ENCODE measurements at places on chromosomes 7 and 10. TPM values are rescaled to one million over a fixed set of nuclear protein-coding genes. Genes with fewer than 3 reads are reported as not detected.

- peak; percentile 34 for DNase-seq
- H3K27ac ChIP-seq, result no peak overlapping the region
- H3K4me1 ChIP-seq, result peaks cover 8% of the 10 kb centered on the region
- H3K4me3 ChIP-seq, result no peak overlapping the region
- H3K27me3 ChIP-seq, result no peaks in the 10 kb centered on the region
Observed at GRCh38 chr10:13792006-13792405, 205.2 kb downstream of the PRPF18 start.

- H3K4me3 ChIP-seq, result peak overlapping the region; percentile 16
- H3K27me3 ChIP-seq, result no peaks in the 10 kb centered on the region
- DNase-seq, result no peak
- no peaks in the 10 kb centered on the region for H3K36me3 ChIP-seq
- H3K4me1 ChIP-seq, result no peaks in the 10 kb centered on the region
- H3K27ac ChIP-seq, result no peak overlapping the region
Observed at GRCh38 chr10:118116362-118116714, 69.6 kb upstream of the RAB11FIP2 start.

GRCh38 chr10:22583683-22584082, 130.7 kb downstream of the PIP4K2A start:
- no peak overlapping the region for H3K4me3 ChIP-seq
- DNase-seq, result no peak
- no peaks in the 10 kb centered on the region for H3K36me3 ChIP-seq
- no peak overlapping the region for H3K27ac ChIP-seq
- H3K4me1 ChIP-seq, result no peaks in the 10 kb centered on the region

- no peak for DNase-seq
- peaks cover 5% of the 10 kb centered on the region for H3K4me1 ChIP-seq
- H3K4me3 ChIP-seq, result no peak overlapping the region
- H3K36me3 ChIP-seq, result no peaks in the 10 kb centered on the region
- no peak overlapping the region for H3K27ac ChIP-seq
Observed at GRCh38 chr10:34462056-34462455, 353.0 kb downstream of the PARD3 start.

DNA sequence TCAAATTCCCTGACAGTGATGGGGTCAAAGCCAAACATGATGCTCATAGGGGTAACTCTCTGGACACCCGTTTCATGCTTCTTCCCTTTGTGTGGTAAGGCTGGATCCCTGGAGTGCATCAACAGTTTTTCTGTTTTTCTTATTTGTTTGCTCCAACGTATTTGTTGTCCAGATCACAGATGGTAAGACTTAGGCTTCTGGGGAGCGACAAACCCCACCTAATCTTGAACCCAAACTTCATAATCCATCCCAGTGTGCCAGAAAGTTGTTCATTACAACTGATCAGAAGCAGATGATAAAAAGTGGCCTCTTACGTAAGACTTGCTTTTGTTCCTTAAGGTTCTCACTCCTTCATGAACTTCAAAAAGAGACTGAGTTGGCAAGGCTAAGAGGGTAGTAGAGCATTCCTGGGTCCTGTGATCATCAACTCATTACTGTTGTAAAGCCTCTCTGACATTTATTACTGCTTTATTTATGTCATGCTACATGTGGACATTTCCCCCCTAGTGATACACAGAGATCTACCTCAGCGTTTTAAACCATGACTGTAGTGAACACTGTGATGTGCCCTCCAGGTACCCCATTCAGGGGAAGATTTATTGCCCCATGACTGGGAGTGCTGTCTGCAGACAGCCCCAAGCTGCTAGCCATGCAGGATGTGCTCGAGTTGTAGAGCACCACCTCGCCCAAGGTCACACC, 125.6 kb downstream of the CCDC71L start:
- DNase-seq, result no peak
- H3K27me3 ChIP-seq, result no peaks in the 10 kb centered on the region
- no peak overlapping the region for H3K4me3 ChIP-seq
- H3K36me3 ChIP-seq, result no peaks in the 10 kb centered on the region
- no peak overlapping the region for H3K27ac ChIP-seq

Gene NME8
- total RNA-seq, result not detected

Gene TMEM178B
- total RNA-seq, result 1.3 TPM

Gene CRYGN
- not detected for total RNA-seq

- no peaks in the 10 kb centered on the region for H3K27me3 ChIP-seq
- no peak overlapping the region for H3K4me3 ChIP-seq
- no peaks in the 10 kb centered on the region for H3K36me3 ChIP-seq
- H3K27ac ChIP-seq, result no peak overlapping the region
- DNase-seq, result no peak
Observed at GRCh38 chr10:10685566-10685965, 332.1 kb upstream of the CELF2 start.

DNA sequence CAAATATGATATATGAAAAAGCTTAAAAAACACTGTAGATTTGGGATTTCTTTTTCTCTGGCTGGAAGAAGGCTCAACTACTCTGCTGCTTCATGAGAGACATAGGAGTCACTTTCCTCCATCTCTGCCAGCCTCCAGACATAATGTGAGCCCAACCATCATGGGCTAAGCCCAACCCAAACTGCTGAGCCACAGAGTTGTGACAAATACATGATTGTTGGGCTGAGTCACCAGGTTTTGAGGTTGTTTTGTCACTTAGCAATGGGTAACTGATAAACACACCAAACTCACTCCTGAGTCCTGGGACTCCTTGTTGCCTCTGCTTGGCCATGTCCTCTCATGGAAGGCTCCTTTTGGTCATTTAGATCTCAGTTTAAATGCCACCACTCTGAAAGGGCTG, 381.8 kb upstream of the FZD8 start:
- DNase-seq, result no peak
- H3K36me3 ChIP-seq, result no peaks in the 10 kb centered on the region
- H3K27ac ChIP-seq, result no peak overlapping the region
- no peak overlapping the region for H3K4me3 ChIP-seq
- no peaks in the 10 kb centered on the region for H3K27me3 ChIP-seq

DNA sequence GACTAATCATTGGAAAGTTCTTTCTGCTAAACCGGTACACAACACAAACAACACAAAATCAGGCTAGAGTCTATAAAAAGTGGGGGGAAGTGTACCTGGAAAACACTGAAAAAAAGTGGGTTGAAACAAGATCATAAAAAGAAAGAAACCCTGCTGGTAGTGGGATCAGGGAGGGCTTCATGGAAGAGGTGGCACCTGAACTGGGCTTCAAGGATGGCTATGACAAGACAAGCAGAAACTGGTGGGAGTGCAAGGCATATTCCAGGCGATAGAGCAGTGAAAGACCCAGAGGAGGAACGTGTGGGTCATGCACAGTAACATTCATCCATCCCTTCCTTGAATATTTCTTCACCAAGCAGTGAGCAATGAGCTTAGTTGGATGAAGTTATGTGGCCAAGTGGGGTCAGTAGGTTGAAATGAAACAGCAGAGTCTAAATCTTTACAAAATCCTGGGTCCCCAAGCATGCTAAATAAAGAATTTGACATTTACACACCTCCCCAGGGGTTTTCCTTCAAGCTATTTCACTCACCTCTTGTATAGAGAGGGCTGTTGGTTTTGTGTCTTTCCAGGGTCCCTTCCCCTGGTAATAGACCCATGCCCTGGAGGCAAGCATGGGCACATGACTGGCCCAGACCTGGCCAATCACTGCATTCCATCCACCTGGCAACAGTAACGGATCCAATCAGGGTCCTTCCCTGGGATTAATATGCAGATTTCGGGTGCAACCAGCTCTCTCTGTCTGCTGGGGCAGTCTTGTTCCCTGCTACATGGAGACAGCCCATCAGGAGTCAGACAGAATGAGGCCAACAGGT, 38.2 kb downstream of the SPOCK2 start:
- H3K4me1 ChIP-seq, result no peaks in the 10 kb centered on the region
- no peak overlapping the region for H3K4me3 ChIP-seq
- H3K27me3 ChIP-seq, result no peaks in the 10 kb centered on the region
- H3K36me3 ChIP-seq, result no peaks in the 10 kb centered on the region

DNA sequence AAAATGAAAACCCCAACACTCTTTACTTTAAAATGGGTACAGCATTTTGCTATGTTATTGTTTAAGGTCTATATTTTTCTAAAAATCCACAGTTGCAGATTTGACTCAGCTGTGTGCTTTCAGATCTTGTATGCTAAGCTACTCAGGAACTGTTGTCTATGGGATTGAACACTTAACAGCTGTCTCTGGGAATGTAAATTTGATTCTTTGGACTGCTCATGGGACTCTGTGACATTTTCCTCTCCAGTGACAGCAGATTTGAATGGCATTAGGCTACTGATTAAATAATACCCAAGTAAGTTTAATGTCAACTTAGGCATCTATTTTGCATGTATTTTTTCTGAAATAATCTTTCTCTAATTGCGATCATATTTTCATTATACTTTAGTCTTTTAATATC, 1.7 kb upstream of the CD36 start:
- H3K27me3 ChIP-seq, result no peaks in the 10 kb centered on the region
- H3K36me3 ChIP-seq, result no peaks in the 10 kb centered on the region
- peak overlapping the region; percentile 42 for H3K4me3 ChIP-seq
- no peak for DNase-seq

DNA sequence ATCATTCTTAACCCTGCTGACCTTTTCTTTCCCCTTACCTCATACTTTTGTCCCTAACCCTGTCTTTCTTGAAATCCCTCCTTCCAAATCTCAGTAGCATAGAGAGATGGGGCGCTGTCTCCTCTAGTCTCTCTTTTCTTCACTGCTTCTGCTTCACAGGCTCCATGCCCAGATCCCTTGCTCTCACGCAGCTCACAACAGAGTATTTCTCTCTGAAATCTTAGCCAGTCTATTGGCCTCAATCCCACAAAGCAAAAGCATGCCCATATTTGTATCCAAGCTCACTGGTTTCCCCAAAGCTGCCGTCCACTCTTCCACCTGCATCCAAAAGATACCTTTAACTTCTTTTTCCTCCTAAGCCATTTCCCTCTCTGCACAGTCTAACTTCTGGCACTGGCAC, 526.8 kb downstream of the PLXDC2 start:
- no peak for DNase-seq
- H3K27me3 ChIP-seq, result no peaks in the 10 kb centered on the region
- H3K27ac ChIP-seq, result no peak overlapping the region
- no peak overlapping the region for H3K4me3 ChIP-seq
- no peaks in the 10 kb centered on the region for H3K4me1 ChIP-seq
- no peaks in the 10 kb centered on the region for H3K36me3 ChIP-seq

- H3K27ac ChIP-seq, result no peak overlapping the region
- DNase-seq, result no peak
- no peaks in the 10 kb centered on the region for H3K27me3 ChIP-seq
- H3K36me3 ChIP-seq, result no peaks in the 10 kb centered on the region
- no peak overlapping the region for H3K4me3 ChIP-seq
Observed at GRCh38 chr7:23410446-23411183, 59.7 kb downstream of the IGF2BP3 start.

Gene WNT8B
- not detected for total RNA-seq

- no peaks in the 10 kb centered on the region for H3K36me3 ChIP-seq
- no peaks in the 10 kb centered on the region for H3K4me1 ChIP-seq
- H3K27ac ChIP-seq, result peak overlapping the region; percentile 87
- no peak for DNase-seq
Observed at GRCh38 chr7:12687718-12688171, 312 bp downstream of the ARL4A start.

Gene MLXIPL
- 107 TPM for total RNA-seq

- H3K27me3 ChIP-seq, result no peaks in the 10 kb centered on the region
- H3K36me3 ChIP-seq, result no peaks in the 10 kb centered on the region
- H3K27ac ChIP-seq, result no peak overlapping the region
- DNase-seq, result no peak
- no peaks in the 10 kb centered on the region for H3K4me1 ChIP-seq
Observed at GRCh38 chr7:95802270-95802669, 29.9 kb downstream of the DYNC1I1 start.

- no peak for DNase-seq
- H3K4me3 ChIP-seq, result no peak overlapping the region
Observed at GRCh38 chr10:59859570-59859969, 46.8 kb downstream of the CCDC6 start.

DNA sequence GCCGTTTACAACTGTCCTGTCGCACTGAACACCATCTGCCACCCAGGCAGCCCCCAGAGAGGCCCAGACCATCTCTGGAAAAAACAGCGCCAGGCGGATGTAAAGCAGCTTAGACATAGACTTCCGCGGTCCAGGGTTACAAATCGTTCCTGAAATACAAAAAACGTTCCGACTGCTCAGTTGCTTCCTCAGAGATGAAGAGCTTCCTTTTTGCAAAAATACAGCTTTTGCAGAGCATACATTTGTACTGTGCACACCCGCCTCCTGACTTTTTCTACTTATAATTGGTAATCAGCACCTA, 11.4 kb downstream of the DAGLB start:
- peaks cover 20% of the 10 kb centered on the region for H3K36me3 ChIP-seq
- H3K27me3 ChIP-seq, result no peaks in the 10 kb centered on the region
- DNase-seq, result no peak
- H3K4me3 ChIP-seq, result no peak overlapping the region
- peaks cover 48% of the 10 kb centered on the region for H3K4me1 ChIP-seq
- H3K27ac ChIP-seq, result peak overlapping the region; percentile 83

DNA sequence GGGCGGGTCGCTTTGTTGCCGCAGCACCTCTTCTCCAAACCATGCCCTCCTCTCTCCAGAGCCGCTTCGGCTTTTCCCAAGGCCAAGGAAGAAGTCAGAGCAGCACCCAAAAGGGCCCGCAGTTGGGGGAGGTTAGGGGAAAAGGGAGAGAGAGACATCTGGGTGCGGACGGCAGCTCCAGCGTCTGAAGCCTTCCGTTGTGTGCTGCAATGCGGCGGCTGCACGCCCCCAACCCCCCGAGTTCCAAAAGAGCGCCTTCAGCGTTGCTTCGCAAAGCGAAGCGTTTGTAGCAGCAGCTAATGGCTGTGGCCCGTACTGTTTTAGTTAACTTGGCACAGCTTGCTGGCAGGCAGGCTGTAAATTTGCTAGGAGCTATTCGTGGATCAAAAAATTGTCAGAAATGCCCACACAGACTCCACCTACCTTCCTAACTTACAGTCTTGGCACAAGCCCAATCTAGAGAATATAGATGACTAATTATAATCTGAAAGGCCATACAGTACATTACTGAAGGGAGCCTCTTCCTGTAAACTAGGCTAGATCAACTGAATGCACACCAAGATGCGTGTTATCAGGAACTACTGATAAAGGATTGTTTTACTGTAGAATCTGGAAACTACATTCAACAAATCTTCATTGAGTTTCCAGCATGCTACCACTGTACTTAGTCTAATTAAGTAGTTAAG, 1.1 kb upstream of the KBTBD2 start:
- H3K27ac ChIP-seq, result peak overlapping the region; percentile 95
- peak overlapping the region; percentile 67 for H3K4me3 ChIP-seq
- DNase-seq, result no peak
- no peaks in the 10 kb centered on the region for H3K27me3 ChIP-seq

GRCh38 chr7:95631527-95631926, 35.2 kb upstream of the PDK4 start:
- no peak overlapping the region for H3K4me3 ChIP-seq
- no peak for DNase-seq
- H3K36me3 ChIP-seq, result no peaks in the 10 kb centered on the region
- peak overlapping the region; percentile 79 for H3K27ac ChIP-seq
- H3K27me3 ChIP-seq, result no peaks in the 10 kb centered on the region
- peaks cover 18% of the 10 kb centered on the region for H3K4me1 ChIP-seq

Gene SH2D4B
- not detected for total RNA-seq

DNA sequence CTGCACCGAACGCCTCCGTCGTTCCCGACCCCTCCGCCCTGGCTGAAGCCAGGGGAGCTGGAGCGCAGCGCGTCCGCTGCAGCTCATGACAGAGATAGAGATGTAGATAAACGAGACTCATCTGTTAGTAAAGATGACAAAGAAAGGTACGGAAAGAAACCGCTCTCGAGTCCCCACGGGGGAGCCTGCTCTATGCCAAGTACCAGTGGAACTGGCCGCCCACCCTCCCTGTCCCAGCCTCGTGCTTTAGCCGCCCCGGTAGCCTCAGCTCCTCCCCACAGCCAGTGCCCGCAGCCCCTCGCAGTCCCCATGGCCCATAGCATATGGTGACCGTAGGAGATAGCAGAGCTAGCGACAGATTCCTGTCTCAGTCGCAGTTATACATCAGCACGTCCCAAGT, 344.7 kb upstream of the GALNT17 start:
- no peaks in the 10 kb centered on the region for H3K27me3 ChIP-seq
- no peaks in the 10 kb centered on the region for H3K4me1 ChIP-seq
- H3K36me3 ChIP-seq, result peaks cover 3% of the 10 kb centered on the region
- H3K27ac ChIP-seq, result no peak overlapping the region
- H3K4me3 ChIP-seq, result no peak overlapping the region

Measured in gastrocnemius medialis (tissue), 4 donors.